Non-pigmented ciliary epithelial cell (primary cell): ENCODE measurements at places on chromosomes 6 and 20.

DNA sequence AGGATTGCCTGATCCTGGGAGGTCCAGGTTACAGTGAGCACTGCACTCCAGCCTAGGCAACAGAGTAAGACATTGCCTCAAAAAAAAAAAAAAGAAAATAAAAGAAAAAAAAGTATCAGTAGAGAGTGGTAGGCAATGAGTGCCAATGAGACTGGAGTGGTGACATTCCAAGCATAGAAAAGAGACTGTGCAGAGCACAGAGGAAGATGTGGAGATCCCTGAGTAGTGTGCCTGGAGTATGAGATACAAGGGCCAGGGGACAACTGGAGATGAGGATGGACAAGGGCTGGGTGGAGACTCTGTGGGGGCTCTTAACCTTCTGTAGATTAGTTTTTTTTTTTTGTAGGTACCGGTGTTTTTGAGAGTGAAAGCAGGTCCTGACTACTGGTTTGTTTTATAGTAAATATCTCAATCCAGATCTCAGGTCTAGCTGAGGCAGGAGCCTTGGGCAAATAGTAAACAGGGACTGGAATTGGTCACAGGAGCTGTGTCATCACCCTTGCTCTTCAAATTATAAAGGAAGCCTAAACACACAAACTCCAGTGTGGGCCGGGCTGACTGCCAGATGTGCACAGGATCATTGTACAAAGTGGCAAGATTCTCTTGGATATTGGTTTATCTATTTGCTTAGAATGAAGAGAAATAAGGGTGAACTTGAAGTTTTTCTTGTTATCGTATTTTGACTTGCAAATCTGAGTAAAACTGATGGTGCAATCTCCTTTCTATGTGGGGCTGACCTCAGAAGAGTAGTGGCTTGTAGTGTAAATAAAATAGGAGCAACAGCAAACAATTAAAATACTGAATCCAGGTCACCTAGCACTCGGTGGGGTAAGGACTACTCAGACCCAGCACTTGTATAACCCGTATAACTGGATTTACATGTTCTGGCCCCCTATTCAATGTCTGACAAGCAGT lies 144.9 kb downstream of the SOX4 start:
- DNase-seq, result no peak

DNA sequence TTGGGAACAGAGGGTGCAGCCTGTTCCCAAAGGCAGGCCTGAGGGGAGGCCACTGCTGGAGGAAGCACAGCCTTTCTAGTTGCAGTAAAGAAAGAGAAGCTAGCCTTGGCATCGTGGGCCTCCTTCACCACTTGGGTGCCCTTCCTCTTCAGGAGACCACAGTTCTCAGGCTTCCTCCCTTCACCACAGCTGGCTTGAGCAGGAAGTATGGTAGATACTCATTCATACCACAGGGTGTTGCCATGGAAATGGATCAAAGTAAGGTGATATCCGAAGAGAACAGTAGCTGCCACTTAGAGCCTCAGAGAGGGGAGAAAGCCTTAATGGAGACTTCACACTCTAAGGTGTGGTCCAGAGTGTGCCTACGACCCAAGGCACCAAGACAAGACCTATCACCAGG lies 120.4 kb upstream of the RIPOR2 start:
- DNase-seq, result no peak

GRCh38 chr6:55469951-55470366 lies 109.0 kb downstream of the HMGCLL1 start:
- no peak for DNase-seq

- no peak for DNase-seq
These were observed 49.8 kb downstream of the ZDHHC14 start for GRCh38 chr6:157430834-157431233.

- DNase-seq, result no peak
These were observed 300.2 kb upstream of the JARID2 start for GRCh38 chr6:14945461-14946185.

- no peak for DNase-seq
These were observed 19.7 kb downstream of the GTPBP2 start for GRCh38 chr6:43609402-43609801.

- no peak for DNase-seq
These were observed 79.5 kb downstream of the CDH4 start for GRCh38 chr20:61331543-61331942.

DNA sequence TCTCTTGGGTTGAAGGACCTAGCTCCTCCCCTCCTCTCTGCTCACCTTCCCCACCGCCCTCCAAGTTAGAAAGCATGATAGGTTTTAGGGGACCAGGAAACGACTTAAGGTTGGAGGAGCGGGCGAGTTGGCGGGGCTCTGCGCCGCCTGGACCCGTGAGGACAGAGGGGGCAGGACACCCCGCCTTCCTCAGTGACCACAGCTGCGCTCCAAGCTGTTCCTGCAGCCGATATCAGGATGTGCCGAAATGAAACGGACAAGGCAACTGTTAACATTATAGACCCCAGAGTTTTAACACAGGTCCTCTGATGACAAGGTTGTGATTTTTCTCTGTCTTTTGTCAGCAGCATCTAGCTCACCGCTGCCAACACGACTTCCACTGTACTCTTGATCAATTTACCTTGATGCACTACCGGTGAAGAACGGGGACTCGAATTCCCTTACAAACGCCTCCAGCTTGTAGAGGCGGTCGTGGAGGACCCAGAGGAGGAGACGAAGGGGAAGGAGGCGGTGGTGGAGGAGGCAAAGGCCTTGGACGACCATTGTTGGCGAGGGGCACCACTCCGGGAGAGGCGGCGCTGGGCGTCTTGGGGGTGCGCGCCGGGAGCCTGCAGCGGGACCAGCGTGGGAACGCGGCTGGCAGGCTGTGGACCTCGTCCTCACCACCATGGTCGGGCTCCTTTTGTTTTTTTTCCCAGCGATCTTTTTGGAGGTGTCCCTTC lies at the start of gene GRM1:
Gene GRM1 (plus strand): TSS at position 212 of the 722 bp plus-strand sequence. CDS start 456 bp downstream, at position 668.
- DNase-seq, result no peak

DNA sequence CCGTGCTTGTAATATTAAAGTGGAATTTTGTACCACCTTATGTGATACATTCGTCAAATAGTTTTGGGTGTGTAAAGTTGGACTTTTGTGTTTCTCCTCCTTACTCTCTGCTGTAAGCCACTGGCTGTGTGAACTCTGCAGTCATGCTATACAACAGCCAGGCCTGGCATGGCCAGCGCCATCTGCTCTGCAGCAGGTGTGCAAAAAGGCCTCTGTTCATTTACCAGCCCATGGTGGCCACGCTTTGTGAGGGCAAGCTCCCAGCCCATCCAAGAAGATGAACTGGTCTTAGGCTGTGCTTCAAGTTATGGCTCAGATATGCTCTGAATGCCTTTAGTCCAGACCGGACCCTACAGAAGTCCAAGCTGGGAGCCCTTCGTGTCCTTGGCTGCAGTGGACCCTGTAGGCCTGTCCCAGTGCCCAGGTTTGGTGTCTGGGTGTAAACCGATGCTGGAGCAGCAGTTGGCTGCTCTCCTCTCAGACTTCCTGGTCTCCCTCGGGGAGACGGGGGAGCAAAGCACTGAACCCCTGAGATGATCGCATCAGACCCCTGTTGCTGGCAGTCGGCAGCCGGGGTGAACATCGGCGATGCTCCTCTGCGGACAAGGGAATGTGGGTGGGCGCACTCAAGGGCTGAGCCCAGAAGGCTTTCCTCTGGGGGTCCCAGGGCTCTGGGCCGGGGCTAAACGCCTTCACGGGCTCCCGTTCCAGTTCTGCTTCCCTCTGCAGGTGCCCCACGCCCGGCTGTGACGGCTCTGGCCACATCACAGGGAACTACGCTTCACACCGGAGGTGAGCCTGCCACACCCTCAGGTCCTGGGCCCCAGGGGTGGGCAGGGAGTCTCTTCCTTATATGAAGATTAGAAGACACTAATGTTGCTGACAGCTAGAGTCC lies 28.6 kb upstream of the PCMTD2 start:
- no peak for DNase-seq

- no peak for DNase-seq
These were observed 651.0 kb downstream of the CD109 start for GRCh38 chr6:74346936-74347535.

GRCh38 chr6:170102038-170102437 lies 188.8 kb downstream of the DLL1 start:
- DNase-seq, result no peak

DNA sequence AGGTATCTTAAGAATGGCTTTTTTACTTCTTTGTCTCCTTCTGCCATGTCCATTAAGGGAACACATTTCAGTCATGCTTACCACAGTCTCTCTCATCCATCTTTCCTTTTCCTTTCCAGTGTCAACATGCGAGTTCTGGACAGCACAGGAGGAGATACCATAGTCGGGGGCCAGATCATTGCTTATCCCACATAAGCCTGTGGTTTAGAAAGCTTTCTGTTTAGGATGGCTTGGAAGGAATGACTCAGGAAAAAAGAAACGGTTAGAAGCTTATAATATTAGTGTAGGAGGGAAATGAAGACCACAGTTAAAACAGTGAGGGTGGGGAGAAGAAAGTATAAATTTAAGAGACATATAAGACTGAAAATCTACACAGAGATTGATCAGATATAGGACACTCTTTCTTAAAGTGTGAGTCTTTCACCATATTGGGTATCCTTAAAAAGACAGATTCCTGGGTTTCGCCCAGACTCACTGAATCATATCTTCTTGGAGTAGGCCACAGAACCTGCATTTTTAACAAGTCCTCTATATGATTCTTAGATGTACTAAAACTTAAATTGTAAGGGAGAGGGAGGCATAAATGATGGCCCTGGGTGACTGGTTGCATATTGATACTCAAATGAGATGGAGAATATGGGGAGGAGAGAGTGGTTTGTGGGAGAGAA lies 36.1 kb downstream of the DSE start:
- no peak for DNase-seq
